Brain pericyte (primary cell): ENCODE measurements at places on chromosomes 16 and 17.

GRCh38 chr17:40344421-40345160 is 19.9 kb downstream of the GJD3 start:
- no peak for DNase-seq

DNA sequence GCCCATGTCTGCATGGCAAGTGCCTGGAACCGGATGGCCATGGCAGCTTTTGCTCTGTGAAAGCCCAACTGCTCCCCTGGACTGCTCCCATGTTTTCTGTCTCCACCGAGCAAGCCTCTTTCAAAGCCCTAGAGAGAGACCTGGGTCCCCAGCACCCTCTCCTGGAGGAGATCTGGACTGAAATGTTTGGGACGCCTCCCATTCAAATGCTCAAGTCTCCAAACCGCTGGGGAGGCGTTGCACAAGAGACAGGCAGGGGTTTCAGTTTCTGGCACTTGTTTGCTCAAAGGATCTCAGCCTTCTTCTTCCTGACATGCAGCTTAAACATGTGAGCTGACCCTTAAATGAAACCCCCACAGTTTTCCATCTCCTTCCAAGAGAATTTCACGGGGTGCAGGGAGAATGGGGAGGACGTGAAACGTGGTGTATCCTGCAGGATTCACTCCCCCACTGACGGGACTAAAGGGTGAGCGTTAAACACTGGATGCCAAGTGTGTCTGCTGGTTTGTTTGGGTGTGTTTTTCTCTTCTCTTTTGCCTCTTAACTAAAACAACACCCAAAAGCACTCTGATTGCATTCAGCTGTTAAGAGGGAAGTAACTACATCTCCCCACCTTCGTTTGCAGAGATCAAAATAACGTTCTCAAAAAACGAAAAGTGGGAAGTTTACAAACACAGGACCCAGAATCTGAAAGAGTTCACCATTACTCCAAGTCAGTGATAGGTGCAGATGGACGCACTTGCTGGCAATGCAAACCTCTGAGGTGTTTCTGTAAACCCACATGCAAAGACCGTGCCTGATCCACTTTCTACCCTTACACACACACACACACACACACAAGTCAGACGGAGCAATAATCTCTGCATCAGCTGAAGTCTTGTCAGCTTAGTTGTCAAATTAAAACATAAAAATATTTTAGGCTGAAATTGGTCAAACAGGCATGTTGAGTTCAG is 256.9 kb downstream of the C16orf95 start:
- no peak for DNase-seq

DNA sequence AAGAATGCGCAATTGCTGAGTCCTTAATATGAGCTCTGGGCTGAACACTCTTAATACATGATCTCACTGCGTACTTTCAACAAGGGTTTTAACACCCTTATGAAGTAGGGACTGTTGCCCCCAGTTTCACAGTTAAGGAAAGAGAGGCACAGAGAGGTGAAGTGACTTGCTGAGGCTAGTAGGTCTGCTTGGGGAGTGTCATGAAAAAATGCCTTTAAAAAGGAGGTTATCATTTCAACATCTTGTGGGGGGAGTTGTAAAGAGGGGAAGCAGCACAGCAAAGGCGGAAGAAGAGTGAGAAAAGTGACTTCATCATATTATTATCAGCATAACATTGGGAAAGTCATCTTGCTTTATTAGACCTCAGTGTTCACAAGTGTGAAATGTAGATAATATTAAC is 2.1 kb downstream of the CCL4L2 start:
- DNase-seq: no peak

GRCh38 chr17:60941028-60941427 is 263.4 kb downstream of the BCAS3 start:
- DNase-seq: no peak

DNA sequence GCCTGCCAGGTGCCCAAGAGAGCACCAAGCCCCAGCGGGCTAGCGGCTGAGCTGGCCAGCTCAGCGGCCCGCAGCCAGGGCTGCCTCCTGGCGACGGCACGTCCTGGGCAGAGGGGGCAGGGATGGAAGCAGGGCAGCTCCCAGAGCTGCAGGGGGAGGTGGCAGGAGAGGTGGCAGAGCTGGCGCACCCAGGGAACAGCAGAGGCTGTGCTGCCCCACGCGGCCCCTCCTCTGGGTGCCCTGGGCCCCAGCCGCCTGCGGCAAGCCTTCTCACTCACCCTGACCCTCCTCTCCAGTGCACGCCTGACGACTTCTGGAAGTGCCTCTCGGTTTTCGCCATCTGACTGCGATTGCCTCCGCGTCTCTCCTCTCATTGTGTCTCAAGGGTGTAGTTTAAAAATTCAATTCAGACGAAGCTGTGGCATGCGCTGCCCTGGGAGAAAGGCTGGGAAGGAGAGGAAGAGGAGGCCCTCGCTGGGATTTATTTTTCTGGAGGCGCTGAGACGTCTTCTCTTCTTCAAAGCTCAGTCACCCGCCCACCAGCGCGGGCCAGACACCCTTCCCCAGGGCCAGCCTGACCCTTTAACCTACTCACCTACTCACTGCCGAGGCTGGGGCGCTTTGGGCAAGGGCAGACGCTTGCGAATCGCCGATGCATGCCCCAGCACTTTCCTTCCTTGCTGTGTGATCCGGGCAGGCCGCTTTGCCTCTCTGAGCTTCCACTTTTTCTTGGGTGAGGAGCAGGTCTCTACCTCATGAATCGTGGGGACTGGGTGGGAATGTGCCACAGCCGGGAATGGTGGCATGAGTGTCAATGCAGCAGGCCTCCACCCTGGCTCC is 24.9 kb downstream of the GSE1 start:
- DNase-seq: no peak

DNA sequence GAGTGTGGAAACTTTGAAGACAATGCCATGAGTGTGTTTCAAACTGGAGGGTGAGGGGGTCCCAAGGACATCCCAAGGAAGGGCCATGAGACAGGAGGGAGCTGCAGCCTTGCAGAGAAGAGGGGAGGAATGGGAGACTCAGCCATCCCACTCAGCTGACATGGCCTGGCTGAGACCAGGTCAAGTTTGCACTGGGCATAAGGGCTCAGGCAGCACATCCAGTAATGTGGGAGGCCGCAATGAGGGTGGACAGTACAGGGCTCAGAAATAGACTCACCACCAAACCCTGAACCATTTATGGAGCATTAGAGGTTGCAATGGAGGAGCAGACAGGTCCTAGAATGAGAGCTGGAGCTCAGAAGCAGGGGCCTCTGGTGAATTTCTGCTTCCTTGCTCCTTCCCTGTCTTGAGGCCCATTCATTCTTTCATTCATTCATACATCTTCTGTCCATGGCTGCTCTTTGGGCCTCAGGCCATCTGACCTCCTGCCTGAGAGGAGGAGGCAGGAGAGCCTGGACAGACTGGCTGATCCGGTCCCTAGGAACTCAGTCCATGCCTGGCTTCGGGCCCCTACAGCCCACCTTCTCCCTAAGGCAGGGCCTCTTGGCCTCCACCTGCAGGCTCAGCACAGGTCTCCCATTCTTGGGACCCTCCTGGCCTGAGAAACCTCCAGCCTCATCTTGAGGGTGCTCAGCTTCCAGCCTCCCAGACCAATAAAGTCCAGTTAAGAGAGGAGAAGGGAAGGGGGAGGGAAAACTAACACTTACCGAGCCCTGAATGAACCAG is 70.5 kb upstream of the CDH5 start:
- no peak for DNase-seq

DNA sequence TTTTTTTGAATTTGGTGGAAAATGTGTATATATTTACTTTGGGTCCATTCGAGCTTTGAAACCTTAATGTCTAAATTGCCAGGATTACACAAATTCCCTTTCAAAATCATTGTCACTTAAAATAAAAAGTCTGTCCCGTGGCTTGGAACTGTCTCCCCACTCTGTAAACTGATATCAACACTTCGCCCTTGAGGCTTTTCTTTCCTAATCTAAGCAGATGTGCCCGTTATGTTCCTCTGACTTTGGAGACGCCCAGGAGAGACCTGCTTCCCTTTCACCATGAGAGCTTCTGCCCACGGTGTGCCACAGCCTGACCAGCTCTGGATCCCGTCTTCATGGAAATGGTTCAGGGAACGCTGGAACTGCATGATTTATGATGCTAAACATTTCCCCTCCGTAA is 151.3 kb downstream of the C16orf95 start:
- DNase-seq: no peak

GRCh38 chr16:82454152-82454551 is 172.6 kb upstream of the CDH13 start:
- no peak for DNase-seq

GRCh38 chr17:15349119-15349518 is 7.7 kb upstream of the TEKT3 start:
- no peak for DNase-seq

DNA sequence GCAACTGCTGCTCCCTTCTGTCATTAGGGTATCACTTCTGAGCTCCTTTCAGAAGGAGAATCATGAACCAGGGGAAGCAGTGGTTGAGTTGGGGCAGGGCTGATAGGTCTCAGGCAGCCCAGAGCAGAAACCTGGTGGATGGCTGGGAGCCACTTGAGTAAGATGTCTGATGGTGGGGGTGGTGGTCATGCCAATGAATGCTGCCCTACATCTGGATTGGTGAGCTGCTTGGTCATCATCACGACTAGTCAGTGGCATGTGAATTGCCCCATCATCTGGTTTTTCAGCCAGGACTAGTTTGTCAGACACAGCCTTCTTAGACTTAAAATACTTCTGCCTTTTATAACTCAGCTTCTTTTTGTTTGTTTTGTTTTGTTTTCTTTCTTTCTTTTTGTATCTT is 2.6 kb downstream of the GID4 start:
- no peak for DNase-seq
